ENCODE measurements at places on chromosomes 1 and 21.

GRCh38 chr1:196295766-196296165, 312.5 kb downstream of the KCNT2 start:
- DNase-seq = no peak

- DNase-seq = no peak
Measured at GRCh38 chr1:84271441-84272151, 29.9 kb upstream of the SAMD13 start.

GRCh38 chr1:45621501-45621836, 2.4 kb downstream of the CCDC17 start:
- no peak for DNase-seq

GRCh38 chr21:25428537-25428936, 178.7 kb downstream of the MRPL39 start:
- DNase-seq = no peak

GRCh38 chr1:98018074-98018473, 97.2 kb upstream of the DPYD start:
- DNase-seq = no peak

GRCh38 chr1:242011894-242012660, 13.2 kb upstream of the MAP1LC3C start:
- DNase-seq = no peak

Data from non-pigmented ciliary epithelial cell (primary cell).